ENCODE measurements at places on chromosomes 3 and 15. TPM values are rescaled to one million over a fixed set of nuclear protein-coding genes. Genes with fewer than 3 reads are reported as not detected.

DNA sequence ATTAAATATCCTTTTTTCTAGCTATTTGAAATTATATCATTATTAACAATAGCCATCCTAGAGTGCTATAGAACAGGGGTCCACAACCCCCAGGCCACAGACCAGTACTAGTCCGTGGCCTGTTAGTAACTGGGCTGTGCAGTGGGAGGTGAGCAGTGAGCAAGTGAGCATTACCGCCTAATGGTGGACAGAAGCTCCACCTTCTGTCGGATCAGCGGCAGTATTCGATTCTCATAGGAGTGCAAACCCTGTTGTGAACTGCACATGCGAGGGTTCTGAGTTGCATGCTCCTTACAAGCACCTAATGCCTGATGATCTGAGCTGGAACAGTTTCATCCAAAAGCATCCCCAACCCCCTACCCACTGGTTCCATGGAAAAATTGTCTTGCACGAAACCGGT is 11.7 kb downstream of the CLDN16 start:
- DNase-seq, result no peak

DNA sequence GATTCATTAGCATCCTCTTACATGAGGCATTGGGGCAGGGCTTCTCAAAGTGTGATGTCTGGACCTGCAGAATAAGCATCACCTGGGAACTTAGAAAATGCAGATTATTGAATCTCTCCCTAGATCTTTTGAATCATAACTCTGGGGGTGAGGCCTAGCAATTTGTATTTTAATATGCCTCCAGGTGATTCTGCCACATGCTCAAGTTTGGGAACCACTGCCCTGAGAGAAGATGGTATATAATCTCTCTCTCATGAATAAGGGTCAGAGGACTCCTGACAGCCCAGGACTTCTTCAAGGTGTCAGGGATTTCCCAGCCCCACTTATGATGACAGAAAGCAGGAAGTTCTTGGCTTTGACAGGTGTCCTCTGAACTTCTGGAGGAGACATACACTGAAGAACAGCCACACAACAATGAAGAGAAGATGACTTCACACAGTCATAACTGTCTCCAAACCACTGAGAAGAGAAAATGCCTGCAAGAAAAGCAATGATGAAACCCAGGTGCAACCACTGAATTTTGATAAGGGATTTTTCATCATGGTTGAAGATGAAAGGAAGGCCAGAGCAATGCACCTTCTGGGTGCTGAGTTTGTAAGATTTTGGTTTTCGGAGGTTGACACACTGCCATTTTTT is 211.9 kb upstream of the MRPL3 start:
- no peak for DNase-seq

The SPINK8 gene
- polyA plus RNA-seq, result not detected

DNA sequence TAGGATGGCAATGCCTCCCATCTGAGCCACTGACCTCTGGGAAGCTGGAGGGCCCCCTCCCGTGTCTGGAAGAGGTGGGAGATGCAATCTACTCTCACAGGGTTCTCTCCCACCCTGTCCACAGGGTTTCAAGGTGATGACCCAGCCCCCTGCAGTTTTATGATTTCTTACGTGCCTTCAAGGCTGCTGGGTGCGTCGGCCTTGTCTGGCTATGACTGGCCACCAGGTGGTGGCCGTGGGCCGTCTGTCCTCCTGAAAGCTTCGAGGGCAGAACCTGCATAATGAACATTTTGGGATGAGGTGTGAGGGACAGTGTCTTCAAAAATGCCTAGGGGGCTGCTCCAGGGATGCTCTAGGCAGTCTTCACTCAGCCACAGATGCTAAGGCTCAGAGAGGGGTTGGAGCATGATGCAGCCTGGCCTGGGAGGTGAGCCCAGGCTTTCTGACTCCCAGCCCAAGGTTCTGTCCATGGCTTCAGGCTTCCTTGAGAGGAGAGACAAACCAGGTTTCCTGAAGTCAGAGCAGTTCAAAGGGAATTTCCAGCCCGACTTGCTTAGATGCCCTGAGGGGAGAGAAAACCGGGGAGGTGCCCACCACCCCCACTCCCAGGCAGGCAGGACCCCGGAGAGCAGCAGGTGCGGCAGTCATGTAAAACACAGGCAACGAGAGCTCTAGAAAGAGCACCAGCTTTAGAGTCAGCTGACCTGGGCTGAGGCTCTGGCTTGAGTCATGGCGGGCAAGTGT is 18.7 kb downstream of the ISG20 start:
- DNase-seq, result peak; percentile 43

DNA sequence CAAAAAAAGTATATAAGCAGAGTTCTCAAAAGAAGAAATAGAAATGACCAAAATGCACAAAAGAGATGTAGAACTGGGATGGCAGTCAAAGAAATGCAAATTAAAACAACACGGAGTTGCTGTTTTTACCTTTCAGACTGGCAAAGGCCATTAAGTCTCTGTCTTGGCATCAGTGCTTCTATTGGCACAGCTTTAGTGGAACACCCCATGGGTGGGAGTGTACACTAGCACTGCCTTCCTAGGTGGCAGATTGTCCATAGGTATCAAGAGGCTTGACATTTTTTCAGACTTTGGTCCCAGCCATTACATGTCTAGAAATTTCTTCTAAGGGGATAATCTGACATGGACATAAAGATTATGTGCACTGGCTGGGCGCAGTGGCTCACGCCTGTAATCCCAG is 58.1 kb upstream of the VILL start:
- DNase-seq, result no peak

The MINAR1 gene
- 0.33 TPM for polyA plus RNA-seq

The ALPK3 gene
- polyA plus RNA-seq, result 18.7 TPM

The HMCES gene
- polyA plus RNA-seq, result 21.7 TPM

The CNOT10 gene
- polyA plus RNA-seq, result 23.6 TPM

DNA sequence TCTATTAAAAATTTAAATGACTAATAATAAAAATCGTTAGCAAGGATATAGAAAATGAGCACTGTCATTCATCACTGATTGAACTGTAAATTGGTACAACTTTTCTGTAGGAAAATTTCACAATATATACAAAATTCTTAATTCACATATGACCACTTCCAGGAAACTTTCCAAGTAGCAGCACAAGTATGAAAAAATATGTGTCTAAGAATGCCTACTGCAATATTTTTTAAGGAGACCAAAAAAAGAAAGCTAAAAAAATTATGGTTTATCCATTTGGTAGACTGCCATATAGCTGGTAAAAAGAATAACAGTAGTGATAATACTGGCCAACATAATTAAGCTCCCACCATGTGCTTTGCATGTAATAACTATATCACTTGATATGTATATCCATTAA is 59.2 kb downstream of the KLHL6 start:
- DNase-seq, result no peak

The DNASE1L3 gene
- 1.2 TPM for polyA plus RNA-seq

GRCh38 chr3:129032716-129033115 is 27.9 kb upstream of the GP9 start:
- DNase-seq, result no peak

The IQCH gene
- polyA plus RNA-seq, result 0.29 TPM

The KIF23 gene
- 14.0 TPM for polyA plus RNA-seq

- no peak for DNase-seq
These were observed 134.2 kb upstream of the SATB1 start for GRCh38 chr3:18559331-18559842.

GRCh38 chr3:115975353-115975752 is 352.0 kb downstream of the GAP43 start:
- no peak for DNase-seq

- DNase-seq, result no peak
These were observed 26.0 kb downstream of the CPNE4 start for GRCh38 chr3:132008837-132009236.

- DNase-seq, result no peak
These were observed 1.1 kb upstream of the WDR5B start for GRCh38 chr3:122416966-122417365.

- no peak for DNase-seq
These were observed 10.9 kb downstream of the CERS3 start for GRCh38 chr15:100517846-100518245.

The LHFPL4 gene
- polyA plus RNA-seq, result not detected

The SRGAP3 gene
- polyA plus RNA-seq, result 0.06 TPM

DNA sequence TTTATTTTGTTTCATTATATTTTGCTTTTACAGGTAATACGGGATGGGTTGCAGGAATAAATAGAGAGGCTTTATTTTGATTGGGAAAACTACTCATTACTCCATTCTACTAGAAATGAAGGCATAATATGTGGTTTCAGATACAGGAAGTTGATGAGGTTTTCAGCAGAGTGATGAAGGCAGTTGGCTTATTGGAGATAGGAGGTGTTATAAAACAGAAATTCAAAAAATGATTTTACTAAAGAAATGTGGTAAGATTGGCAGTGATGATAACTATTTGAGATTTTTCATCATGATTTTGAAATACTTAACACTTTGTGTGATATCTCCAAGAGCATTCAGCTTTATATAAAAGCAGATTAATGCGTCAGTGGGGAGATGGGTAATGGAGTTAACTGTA is 1445.7 kb upstream of the CADM2 start:
- no peak for DNase-seq

- DNase-seq, result peak; percentile 98
These were observed 152.3 kb downstream of the IGF1R start for GRCh38 chr15:98800437-98801233.

The ABHD5 gene
- 10.0 TPM for polyA plus RNA-seq

GRCh38 chr3:150945226-150946032 is 27.1 kb downstream of the CLRN1 start:
- no peak for DNase-seq

DNA sequence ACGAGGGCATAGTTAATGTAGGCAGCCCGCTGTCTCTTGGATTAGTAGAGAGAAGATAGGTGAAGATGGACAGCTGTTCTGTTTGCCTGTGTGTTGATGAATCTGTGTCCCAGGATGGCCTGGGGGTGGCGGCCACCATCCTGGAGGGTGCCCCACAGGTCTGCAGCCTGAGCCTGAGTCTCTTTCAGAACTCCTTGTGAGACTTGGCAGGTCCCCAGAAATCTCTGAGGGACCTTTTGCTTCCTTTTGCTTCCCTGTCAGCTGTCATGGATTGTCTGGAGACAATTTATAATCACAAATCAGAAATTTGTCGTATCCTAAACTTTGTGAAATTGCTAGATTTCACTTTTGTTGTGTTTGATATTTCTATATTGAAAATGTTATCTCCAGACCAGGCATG is 17.4 kb downstream of the FAN1 start:
- DNase-seq, result no peak

- DNase-seq, result no peak
These were observed 46.2 kb downstream of the DPH6 start for GRCh38 chr15:35499723-35500122.

The DPP8 gene
- 9.4 TPM for polyA plus RNA-seq

- no peak for DNase-seq
These were observed 47.2 kb downstream of the TMEM212 start for GRCh38 chr3:171890398-171890797.

DNA sequence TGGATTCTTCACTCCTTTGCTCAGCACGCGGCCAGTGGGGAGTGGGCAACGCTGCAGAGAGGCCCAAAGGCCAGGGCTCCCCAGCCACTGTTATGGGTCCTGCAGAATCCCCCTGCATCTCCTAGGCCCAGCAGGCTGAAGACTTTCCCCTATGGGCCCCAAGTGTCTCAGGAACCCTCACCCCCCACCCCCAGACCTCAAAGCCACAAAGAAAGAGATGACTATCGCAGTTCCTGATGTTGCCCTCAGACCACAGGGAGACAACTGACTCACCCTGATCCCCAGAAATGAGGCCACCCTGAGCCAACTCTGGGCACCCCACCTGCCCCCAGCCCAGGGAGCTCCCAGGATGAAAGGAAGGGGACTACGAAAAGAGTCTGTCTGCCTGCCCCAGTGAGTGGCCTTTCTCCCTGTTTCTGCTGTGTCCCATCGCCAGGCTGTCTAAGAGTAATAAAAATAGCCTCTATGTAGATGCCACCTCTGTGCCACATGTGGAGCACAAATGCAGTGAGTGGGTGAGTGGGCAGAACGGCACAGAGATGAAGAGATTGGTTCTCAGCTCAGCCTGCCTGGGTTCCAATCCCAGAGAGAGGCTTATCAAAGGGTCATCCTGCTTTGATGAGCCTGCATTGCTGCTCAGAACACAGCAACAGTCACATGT is 283.0 kb downstream of the UACA start:
- no peak for DNase-seq

DNA sequence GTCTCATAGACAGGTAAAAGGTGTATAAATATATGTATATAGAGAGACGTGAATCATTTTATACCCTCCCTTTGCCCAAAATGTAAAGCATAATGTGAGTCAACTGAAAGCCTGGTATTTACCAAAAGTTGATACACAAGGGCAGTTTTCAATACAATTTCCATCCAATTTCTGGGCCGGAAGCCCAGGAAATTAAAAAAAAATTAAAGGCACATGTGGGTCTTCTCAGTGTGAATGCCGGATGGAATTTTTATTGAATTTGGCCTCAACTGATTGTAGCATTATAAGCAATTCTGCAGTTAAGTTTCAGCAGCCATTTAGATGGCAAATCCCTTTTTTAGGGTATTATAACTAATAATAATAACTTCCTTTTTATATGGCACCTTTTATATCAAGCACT is 3.3 kb upstream of the CNTN3 start:
- DNase-seq, result no peak

DNA sequence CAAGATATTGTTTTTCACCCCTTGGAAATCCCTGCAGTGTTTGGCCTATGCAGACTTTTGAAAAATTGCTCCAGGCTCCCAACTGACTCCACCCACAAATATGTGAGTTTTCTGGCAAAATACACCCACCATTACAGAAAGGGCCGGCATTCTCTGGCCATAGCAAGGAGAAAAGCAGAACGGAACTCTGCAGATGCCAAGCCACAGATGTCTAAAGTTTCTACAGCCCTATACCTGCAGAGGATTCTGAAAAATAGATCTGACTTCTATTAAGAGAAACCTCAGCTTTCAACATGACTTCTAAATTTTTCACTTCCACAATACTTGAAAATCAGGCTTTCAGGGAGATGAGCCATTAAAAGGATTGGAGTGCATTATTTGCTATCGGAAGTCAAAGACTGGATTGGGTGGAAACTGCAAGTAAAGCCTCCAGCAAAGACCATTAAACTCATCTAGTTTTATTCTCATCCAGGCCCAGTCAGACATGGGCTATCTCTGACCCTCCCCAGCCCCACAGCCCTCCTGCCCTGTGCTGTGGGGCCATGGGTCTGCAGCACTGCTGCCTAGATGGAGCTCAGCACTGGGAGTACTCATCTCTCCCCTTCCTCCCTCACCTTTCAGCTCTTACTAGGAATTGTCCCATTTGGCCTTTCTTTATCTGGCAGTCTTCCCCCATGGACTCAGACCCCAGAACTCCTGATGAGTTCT is 243.1 kb upstream of the GOLGA6L4 start:
- no peak for DNase-seq

DNA sequence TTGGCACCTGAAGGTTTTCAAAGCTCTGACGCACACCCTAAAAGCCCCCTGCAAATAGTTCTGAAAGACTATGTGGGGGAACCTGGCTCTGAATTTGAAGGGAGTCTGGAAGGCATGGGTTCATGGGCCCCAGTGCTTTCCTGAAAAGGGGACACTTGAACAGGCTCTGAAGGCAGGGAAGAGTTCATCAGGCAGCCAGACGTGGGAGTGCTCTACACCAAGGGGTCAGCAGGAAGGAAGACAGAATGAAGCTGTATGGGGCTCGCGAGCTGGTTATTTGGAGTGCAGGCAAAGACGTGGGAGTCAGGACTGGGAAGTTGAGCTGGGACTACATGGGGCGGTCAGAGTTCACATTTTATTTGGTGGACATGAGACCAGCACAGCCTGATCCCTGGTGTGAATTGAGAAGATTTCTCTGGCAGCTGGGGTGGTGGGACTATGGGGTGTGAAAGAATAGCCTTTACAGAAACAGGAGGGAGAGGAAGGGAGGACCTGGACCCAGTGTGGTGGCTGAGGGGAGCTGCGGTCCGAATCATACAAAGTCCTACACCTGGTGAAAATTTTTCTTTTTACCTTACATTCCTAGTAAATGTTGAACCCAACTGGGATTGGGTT is 12.6 kb downstream of the ABHD6 start:
- DNase-seq, result peak; percentile 14

- no peak for DNase-seq
These were observed 24.4 kb upstream of the GOLM2 start for GRCh38 chr15:44264148-44264547.

All from endothelial cell of umbilical vein (primary cell).